Brain pericyte (primary cell): ENCODE measurements at places on chromosomes 16 and 17.

GRCh38 chr17:1583556-1583955 is 21.0 kb upstream of the PITPNA start:
- DNase-seq: no peak

- DNase-seq: no peak
Measured at GRCh38 chr17:6786618-6787017, 10.6 kb downstream of the FBXO39 start.

DNA sequence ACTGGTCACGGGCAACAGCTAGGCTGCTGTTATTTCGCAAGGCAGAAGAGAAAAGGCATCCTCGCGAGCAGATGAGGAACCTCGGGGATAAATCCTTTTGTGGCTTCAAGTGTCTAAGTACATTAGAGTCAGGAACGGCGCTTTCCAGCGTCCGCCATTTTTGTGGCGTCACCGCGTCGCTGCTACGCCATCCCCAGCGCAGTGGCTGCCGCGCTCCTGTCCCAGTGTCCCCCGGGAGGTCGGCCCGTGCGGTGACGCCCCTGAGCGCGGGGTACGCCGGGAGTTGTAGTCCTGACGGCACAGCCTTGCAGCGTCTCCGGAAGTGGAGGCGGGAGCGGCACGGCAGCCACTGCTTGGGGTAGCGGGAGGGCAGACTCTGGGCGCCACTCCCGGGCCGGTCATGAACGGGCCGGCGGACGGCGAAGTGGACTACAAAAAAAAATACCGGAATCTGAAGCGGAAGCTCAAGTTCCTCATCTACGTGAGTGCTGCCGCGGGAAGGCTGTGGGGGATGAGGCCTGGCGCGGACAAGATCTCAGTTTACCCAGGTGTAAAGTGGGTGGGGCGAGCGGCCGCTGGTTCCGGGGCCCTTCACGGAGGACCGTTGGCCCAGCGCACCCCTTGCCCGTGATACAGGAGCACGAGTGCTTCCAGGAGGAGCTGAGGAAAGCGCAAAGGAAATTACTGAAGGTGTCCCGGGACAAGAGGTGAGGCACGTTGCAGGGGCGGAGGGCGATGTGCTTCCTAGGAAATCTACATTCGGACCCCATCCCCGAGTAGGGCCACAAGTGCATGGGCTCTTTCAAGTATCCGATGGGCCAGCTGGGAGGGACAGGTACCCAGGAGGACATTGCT is at the start of gene INO80E:
Gene INO80E (plus strand): TSS at position 331 of the 855 bp plus-strand sequence. CDS start 70 bp downstream, at position 401.
- peak; percentile 76 for DNase-seq

- no peak for DNase-seq
Measured at GRCh38 chr17:6120351-6120750, 50.2 kb downstream of the WSCD1 start.

DNA sequence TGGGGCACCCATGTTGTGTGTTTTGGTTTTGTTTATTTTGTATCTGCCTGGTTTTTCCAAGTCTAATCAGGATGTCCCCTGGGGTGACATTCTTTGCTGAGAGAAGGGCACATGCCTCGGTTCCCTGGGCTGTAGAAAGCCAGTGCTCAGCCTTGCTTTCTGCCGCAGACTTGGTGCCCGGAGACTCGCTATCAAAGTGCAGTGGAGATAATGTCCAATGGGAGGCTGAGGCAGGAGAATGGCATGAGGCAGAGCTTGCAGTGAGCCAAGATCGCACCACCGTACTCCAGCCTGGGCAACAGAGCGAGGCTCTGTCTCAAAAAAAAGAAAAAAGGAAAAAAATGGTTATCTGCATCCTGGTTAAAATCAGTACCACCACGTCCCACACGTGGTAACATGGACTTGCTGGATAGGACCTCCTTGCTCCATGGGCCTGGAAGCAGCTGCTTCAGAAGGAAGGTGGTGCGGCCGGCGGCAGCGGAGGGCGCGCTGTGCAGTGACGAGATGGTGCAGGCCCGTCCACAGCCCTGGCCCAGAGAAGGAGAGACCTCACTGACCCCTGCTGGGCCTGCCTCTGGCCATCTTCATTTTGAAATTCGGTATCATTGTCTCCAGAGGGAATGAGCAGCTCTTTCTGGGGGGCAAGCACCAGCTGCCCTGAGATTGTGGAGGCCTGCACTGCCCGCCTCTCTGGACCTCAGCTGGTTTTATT is 19.3 kb upstream of the IL17C start:
- DNase-seq: no peak

GRCh38 chr17:4903051-4903818 is at the start of gene CHRNE:
Gene CHRNE (minus strand): TSS chr17:4903098. CDS start chr17:4903063, 35 bp downstream.
- DNase-seq: peak; percentile 16

DNA sequence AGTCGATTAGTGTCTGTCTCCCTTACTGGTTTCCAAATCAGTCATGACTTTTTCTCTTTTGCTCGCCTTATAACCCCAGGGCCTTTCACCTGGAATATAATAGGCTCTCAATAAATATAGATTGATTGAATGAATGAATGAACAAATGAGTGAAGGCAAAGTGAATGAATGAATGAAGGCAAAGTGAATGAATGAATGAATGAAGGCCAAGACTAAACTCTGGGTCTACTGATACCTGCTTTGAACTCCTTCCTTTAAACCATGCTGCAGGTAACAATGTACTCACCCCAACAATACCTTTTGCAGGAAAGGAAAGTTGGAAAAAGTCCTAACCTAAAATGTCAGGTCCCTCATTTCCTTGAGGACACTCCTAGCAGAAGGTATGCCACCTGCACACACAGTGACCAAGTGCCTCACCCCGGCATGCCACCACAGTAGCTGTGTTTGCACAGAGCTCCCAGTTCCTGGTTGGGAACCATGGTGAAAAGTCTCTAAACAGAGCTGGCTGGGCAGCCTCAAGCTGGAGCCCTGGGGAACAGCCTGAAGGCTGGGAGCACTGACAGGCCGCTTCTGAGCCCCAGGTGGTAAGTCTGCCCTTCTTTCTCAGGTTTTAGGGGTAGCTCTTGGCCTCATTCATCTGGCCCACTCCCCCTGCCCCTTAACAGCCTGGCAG is 42.7 kb upstream of the ANKFN1 start:
- DNase-seq: no peak

- no peak for DNase-seq
Measured at GRCh38 chr17:11986179-11986941, 10.9 kb downstream of the ZNF18 start.

- DNase-seq: no peak
Measured at GRCh38 chr17:22267019-22267418, 574.7 kb downstream of the KCNJ18 start.

GRCh38 chr17:30113213-30113612 is 3.4 kb upstream of the NSRP1 start:
- DNase-seq: no peak

GRCh38 chr17:80825471-80826345 is 165.9 kb upstream of the CHMP6 start:
- DNase-seq: no peak

GRCh38 chr17:2880050-2880449 is 83.8 kb downstream of the RAP1GAP2 start:
- no peak for DNase-seq

DNA sequence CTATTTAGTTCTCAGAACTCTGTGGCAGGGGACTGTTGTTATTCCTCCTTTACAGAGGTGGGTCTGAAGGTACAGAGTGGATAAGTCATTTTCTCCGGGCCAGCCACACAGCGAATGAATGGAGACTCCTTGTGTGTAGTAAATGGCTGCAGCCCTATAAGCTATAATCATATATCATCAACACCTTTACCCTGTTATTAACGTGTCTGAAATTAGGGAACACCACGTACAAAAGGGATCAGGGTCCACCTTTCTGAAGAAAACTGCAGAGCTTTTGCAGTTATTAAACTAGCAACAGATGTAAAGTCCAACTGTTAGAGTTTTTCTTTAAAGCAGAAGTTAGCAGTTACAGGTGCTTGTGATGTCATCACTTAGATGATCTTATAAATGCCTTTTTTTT is 696.7 kb downstream of the MAF start:
- DNase-seq: no peak

GRCh38 chr17:43803758-43804157 is 23.5 kb downstream of the CFAP97D1 start:
- no peak for DNase-seq

GRCh38 chr16:2175454-2175853 is 19.9 kb downstream of the TRAF7 start:
- no peak for DNase-seq

DNA sequence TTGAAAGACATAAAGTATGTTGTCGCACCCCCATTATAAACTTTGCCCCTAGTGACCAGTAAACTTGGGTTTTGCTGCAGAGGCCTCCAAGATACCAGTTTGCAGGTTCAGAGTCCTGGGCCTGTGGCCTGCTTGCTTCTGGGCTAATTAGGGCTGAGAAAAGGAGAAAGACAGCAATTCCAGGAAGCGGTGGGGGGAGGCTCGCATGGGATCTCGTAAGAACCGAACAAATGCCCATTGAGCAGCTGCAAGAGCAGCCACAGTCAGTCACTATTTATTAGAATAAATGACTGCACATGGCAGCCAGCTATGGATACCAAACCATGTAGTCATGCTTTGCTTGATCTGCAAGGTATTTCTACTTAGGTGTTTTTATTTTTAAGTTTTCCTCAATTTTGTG is 4.9 kb downstream of the SHISA9 start:
- no peak for DNase-seq

GRCh38 chr17:27995554-27995953 is 46.9 kb upstream of the NLK start:
- no peak for DNase-seq

DNA sequence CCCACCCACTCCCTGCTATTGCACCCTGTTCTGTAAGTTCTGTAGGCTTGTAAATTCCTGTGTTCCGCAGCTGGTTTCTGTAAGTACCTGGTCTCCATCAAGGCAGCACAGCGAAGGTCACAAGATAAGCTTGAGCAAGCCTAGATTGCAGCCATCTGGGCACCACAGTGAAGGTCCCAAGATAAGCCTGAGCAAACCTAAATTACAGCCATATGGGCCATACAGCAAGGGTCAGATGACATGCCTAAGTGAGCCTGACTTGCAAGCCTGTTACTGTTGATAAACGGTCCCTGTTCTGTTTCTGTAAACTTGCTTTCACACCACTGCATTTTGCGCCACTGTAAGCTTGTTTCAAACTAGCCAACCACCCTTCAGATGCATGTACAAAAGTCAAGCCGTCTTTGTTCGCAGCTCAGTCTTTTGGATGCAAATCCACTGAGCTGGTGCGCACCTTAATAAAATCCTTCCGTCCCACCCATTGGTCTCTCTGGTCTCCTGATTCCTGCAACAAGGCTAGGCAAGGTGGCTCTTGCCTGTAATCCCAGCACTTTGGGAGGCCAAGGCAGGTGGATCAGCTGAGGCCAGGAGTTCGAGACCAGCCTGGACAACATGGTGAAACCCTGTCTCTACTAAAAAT is 42.6 kb upstream of the ATF7IP2 start:
- DNase-seq: no peak
